PC-9 (cell line): ENCODE measurements at places on chromosomes 5 and 9. TPM values are rescaled to one million over a fixed set of nuclear protein-coding genes. Genes with fewer than 3 reads are reported as not detected.

DNA sequence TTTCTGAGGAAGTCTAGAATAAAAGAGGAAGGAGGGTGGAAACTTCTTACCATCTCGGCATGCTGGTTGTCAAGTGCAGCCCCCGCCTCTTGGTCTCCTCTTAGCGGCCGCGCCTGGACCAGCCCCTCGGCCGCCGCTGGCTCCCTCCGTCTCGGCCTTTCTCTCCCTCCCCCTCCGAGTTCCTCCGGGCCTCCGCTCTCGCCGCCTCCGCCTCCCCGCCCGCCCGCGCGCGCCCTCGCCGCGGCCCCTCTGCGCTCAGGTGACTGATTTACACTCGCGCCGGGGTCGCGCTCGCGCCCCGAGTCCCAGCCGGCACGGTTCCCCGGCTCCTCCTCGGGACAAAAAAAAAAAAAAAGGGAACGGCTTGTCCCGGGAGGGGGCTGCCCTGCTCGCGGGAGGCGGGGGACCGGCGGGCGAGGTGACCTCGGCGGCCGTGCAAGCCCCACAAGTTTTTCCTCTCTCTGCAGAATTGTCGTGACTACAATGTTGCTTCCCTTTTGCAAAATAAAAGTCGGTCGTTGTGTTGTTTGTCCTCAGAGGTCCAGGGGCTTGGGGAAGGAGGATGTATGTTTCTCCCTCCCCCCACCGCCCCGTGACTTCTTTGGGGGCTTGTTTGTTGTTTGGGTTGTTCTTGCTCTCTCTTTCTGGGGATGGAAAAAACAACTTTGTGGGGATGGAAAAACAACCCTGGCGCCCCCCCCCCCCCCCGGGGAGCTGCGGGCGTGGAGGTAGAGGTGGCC, at the start of gene BNC2:
Gene BNC2 (minus strand): TSS at position 75 of the 740 bp plus-strand sequence. CDS start 22 bp downstream, at position 53.
- DNase-seq, result no peak

Gene SHLD3
- 1.9 and 3.3 TPM in 2 replicates for total RNA-seq

Gene ADRB2
- 2.8 and 3.1 TPM in 2 replicates for total RNA-seq

- DNase-seq, result no peak
Measured at GRCh38 chr5:61991866-61992265, 314.1 kb upstream of the KIF2A start.

Gene PCDHA3
- total RNA-seq, result not detected in 2 replicates

Gene FBLL1
- not detected in 2 replicates for total RNA-seq

Gene ANKRD34B
- 0.15 and 0.26 TPM in 2 replicates for total RNA-seq

DNA sequence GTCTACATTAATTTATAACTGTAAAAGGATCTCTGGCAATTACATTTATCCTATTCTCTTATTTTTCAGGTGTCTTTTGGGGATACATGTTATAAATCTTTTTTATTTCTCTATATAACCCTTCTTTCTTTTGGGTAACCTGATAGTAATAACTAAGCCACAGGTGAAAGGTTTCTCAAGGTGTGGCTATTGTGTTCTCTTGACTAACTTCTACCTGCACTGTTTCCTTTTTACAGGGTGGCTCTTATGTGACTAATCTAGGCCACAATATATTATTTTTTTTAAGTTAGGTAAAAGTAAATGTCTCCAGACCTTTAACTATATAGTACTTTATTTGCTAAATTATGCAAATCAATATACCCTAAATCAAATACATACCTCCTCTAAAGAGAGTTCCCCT, 193.2 kb downstream of the EFNA5 start:
- DNase-seq, result peak; percentile 76

DNA sequence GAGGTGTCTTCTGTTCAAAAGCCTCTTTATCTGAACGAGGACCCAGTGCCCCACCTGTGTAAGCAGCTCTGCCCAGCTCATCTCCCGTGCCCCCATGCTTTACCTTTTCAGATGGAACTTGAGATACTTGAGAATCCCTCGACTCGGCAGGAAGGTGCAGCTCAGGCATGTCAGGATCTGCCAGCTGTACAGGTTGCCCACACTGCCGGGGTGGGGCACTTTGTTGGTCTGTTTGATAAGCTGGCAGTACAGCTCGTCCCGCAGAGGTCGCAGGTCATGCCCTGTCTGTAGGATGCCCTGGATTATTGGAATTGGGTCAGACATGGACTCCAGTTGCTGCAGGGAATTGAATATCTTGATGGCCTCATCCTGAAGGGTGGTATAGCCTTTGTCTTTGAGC, 58.0 kb upstream of the RETREG1 start:
- DNase-seq, result no peak

- no peak for DNase-seq
Measured at GRCh38 chr5:137604348-137605095, 105.4 kb upstream of the SPOCK1 start.

Gene GRXCR2
- not detected in 2 replicates for total RNA-seq

DNA sequence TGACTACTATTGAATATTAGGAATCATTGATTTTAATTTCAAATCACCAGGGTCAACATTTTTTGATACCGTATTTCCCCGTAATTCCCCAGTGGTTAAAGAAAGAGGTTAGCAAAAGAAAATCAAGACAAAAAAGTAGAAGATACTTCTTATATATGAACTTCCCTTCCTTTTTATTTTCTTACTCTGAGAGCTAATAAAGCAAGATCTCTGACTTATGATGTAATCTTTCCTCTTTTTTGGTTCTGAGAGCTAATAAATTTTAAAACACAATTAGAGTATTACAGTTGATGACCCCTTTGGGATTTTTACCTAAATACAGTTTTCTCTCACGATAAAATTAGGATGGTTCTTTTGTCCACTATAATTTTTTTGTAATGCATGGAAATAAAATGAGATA, 9.2 kb upstream of the FYB1 start:
- DNase-seq, result no peak

Gene SLC22A5
- 13.5 and 15.2 TPM in 2 replicates for total RNA-seq

DNA sequence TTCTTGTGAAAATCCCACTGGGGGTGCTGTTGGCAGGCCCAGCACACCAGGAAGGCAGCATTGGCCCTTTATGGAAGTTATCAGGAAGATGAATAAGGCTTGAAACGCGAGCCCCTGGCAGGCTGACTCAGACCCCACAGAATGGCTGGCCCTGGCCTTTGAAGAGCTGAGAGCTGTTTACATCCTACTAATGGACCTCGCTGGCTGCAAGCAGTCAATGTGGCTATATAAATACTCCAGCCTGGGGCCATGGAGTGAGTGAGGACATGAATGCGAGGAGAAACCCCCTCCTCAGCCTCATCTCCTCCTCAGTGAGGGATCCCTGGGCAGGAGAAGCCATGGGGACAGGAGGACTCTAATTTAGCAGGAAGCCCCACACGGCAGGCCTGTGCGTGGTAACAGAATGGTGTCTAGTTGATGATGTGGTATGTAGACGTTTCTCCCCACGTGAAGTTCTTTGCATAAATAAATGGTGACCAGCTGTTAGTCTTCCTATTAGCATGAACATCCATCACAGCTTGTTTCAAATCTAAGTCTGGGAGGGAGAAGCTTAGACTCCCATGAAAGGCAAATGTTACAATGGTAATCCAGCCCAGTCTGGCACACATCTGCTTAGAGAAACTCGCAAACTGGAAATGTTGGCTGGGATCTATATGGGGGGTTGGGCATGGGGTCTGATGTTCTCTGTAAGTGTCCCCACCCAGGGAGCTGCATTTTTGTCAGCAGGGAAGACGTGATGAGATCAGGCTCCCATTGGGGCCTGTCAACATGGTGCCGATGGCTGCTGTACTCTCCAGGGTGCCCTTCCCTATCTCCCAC, 175.1 kb upstream of the PITX1 start:
- DNase-seq, result peak; percentile 77

- DNase-seq, result no peak
Measured at GRCh38 chr5:66867618-66868322, 271.6 kb downstream of the MAST4 start.

Gene GMCL2
- not detected in 2 replicates for total RNA-seq

DNA sequence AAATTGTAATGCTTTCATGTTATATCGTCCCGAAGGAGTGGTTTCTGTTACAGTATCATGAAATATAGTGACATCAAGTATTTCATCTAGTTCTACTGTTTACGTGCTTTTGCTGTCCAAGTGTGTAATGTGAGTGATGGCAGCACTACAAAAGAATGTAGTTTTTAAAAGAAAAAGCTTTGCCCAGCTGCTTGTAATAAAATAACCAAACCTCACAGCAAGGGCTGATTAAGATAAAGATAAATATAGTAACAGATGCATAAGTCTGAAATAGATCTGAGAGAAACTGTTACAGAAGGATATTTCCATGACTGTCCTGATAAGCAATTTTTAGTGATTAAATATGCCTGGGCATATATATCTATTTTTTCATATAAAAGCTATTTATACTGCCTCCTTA, 106.4 kb downstream of the AUH start:
- no peak for DNase-seq

Gene C5orf34
- total RNA-seq, result 16.0 and 22.6 TPM in 2 replicates
